Right forelimb (tissue), 1 donor: ENCODE measurements at places on chromosomes 1 and 21.
A peak's percentile ranks its signal among the peaks of the same experiment; 100 is the strongest.

DNA sequence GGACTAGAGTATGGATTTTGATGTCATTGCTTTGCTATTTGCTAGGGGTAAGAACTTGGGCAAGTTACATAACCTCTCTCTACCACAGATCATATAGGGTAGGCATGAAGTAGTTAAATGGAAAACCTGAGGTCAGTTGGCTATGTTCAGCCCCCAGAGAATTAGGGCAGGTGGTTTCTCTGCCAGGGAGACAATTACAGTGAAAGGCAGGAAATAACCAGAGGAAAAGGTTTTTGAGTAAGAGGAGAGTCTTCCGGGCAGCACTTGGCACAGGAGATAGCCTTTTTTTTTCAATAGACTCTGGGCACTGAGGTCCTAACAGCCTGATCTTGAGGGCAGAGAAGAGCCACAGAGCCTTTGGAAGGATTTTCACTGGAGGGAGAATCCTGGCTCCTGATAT lies 16.7 kb upstream of the SERBP1 start:
- no peak for DNase-seq

GRCh38 chr1:43529206-43529731 lies 1.4 kb upstream of the PTPRF start:
- peak; percentile 91 for DNase-seq

DNA sequence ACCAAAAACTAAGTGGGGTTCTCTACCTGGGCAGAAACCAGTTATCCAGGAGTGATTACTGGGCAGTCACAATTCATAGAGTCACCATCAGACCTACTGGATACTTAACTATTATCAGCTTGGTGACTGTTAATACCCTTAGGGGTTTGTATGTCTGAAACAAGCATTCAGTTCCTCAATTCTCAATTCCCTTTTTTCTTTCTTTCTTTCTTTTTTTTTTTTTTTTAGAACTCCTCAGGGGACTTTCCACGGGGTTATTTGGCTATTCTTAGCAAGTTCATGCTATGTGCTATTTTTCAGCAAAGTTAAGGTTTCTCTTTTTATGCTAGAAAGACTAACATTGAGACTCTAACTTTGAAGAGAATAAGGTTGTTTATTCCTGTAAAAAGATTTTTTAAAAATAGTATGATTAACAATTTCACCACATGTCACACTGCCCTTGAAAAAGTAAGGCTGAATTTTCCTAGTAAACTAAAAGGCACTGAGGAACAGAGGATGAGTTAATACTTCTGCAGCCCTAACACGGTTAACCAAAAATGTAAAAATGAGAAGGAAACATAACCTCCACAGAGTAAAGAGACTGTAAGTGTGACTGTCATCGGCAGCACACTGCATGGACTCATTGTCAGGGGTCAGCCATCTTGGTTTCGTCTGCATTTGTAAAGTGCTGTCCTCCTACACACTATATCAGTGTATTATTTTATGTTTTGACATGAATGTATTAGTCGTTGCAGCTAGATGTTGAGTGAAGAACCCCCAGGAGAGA lies 310.2 kb downstream of the NTNG1 start:
- DNase-seq: no peak

- no peak for DNase-seq
These were observed 378 bp downstream of the ANKRD65 start for GRCh38 chr1:1420654-1421141.

GRCh38 chr1:220997791-220998190 lies 118.5 kb downstream of the HLX start:
- no peak for DNase-seq

GRCh38 chr1:109479901-109480300 lies 3.8 kb upstream of the ATXN7L2 start:
- DNase-seq: peak; percentile 32

DNA sequence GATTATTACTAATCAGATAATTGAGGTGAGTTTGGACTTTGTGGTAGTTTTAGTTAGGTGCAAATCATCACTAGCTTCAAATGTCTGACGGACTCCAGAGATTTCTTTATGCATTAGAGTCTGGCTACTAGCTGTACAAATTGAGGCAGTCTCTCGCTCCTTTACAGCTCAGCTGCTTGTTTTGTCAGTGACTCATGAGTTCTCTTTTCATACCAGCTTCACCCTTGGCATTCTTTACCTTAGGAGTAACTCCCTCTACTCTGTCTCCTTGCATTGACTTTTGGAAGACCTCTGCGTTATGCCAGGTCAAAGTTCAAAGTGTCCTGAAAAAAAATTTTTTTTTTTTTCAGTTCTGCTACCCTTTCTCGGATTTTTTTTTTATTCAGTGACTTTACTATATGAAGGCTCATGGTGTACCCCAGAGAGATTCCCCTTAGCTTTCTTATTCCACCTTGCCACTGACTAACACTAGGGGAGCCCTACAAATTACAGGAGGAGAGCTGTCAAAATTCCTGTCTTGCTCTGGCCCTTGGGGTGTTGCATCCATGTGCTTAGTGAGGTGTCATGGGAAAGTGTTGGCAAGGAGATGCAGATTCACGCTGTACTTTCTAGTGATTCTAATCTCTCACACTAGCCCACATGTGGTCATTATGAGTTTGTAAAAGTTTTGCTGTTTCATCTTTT lies 576.6 kb downstream of the ADGRL2 start:
- no peak for DNase-seq

- DNase-seq: no peak
These were observed 38.8 kb downstream of the DDR2 start for GRCh38 chr1:162670928-162671663.

- no peak for DNase-seq
These were observed 86.4 kb upstream of the SSX2IP start for GRCh38 chr1:84776639-84777038.

DNA sequence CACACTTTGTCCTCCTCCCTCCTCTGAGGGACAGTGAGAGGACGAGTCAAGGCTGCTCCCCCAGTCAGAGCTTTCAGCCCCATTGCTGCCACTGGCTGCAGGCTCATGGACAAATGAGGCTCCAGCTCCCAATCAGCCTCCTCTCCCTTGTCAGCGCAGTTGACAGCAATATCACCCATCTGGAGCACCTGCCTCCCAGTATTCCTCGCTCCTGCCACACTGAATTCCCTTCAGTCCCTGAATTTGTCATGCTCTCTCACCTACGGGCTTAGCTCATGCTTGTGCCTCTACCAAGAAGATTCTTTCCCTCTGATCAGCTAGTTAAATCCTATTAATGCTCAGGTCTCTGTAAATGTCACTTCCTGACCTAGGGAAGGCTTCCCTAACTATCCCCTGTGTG lies 54.4 kb upstream of the SYT6 start:
- no peak for DNase-seq

GRCh38 chr1:162406811-162407210 lies 5.1 kb downstream of the SH2D1B start:
- no peak for DNase-seq

GRCh38 chr1:1004780-1005697 lies 5.1 kb upstream of the HES4 start:
- peak; percentile 60 for DNase-seq

DNA sequence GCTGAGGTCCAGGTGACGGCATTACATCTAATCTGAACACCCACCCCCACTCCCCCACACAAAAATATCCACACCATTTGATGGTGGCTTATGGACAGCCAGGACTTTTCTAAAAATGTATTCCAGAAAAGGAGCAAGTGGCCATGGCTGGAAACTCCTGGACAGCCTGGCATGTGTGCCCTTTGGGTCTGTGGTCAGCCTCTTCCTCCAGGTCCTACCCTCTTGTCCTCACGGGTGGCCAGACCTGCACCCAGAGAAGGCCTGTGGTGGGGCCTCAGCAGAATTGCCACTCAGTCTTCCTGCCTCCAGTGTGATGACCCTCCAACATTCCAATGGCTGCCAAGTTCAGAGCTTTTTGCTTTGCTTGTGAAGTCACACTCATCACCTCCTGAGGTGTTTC lies 600.6 kb downstream of the AJAP1 start:
- no peak for DNase-seq

- no peak for DNase-seq
These were observed 84.4 kb downstream of the HSF2BP start for GRCh38 chr21:43574741-43575472.

DNA sequence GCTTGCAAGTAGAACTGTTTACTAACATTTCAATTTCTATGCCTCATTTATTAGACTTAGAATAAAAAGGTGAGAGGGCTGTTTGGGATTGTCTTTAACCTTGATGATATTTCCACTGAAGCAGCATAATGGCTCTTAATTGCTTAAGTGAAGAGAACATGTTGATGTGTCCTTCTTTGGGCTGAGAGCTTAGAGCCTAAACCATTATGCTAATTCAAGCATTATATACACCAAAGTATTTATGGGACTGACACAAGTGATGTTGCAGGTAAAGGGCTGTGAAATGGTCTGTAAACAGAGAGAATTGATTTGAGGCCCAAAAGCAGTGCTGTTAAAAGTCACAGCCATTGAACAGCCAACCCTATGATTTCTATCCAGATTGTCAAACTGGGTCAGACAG lies 113.9 kb downstream of the ATG4C start:
- no peak for DNase-seq

DNA sequence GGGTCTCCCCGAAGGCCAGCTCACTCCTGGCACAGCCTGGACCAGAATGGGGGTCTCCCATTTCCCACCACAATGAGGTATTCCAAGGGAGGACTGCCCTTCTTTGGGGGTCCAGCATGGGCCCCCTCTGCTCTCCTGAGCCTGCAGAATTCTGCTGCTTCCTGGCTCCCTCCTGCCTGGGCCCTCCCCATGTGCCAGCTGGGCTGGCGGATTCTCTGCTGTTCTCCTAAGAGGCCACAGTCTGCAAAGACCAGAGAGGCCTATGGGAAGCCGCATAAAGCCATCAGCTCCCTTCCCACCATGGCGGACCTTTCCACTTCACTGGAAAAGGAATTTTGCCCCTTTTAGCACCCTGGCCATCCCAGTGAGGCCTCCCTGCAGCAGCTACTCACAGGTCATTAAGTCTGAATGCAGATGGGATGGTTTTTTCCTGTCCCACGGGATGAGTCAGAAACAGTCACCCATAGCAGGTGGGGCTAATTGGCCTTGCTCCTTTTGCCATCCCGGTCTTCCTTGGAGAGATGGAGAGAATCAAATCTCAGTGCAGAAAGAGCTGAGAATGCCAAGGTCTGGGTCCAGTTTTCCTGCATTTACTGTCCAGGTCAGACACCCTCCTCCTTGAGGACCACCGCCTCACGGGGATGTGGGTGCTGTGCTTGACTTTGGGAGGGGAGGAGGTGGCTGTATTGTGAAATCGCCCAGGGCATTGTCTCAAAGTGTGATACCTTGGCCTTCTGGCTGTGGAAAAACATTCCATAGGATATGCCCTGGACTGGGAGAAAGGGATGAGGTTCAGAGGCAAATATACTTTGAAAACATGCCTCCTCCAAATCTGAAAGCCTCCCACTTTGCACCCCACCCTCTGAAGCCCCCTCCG lies 23.2 kb downstream of the MYBPH start:
- DNase-seq: no peak

- no peak for DNase-seq
These were observed 49.1 kb upstream of the DMRTB1 start for GRCh38 chr1:53410100-53410541.

GRCh38 chr1:7893529-7894180 lies 40.8 kb upstream of the UTS2 start:
- DNase-seq: no peak

GRCh38 chr1:56993475-56993874 lies 27.7 kb upstream of the C8B start:
- DNase-seq: no peak

- no peak for DNase-seq
These were observed 1027.3 kb downstream of the KCNT2 start for GRCh38 chr1:195580988-195581387.

DNA sequence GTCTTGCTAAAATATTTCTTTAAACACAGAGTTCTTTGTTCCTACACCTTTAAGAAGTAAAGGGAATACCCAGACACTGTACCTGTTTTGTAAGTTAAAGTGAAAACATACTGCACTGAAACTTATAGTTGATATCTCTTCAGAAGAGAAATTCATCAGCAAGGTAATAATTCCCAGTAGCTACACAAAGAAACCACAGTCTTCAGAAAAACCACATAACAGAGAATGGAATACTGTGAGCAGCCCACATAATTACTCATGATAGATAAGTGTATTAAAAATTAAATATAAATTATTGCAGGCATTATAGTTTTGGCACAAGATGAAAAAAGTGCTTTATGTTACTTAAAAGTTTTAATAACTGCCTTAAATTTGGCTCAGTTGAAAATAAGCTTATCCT lies 276.6 kb downstream of the SETD4 start:
- DNase-seq: no peak

GRCh38 chr1:46012236-46012635 lies 120.2 kb downstream of the PIK3R3 start:
- no peak for DNase-seq

DNA sequence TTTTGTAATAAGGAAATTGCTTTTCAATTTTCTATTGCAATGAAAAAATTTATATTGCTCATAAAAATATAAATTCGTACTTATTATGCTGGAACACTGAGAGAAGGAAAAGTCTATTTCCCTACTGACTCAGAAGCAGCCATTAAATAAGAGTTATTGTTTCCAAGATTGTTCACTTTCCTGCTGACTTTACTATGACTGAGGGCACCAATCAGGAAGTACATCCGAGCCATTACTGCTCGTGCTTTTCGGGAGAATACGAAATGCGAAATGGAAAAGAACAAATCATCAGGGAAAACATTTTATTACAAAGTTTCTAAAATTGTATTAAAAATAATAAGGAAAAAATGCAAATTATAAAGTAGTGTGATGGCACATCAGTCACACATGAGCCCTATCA lies 204.8 kb downstream of the AKT3 start:
- no peak for DNase-seq

DNA sequence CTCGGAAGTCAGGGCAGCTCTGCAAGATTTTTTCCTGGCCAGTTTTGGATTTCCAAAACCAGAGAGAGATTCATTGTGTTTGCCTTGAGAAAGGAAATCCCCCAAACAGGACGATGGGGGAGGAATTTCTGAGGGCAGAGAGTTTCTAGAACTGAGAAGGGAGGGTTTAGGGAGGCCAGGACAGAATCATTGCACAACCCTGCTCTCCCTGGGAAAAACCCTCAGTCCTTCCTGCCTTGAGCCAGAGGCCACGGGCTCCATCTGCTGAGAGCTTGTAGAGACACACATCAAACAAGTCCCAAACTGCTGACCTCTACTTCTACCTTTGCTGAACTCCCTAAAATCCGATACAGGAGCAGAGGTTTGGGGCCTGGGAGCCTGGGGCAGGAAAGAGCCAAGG lies 99.7 kb downstream of the NMNAT2 start:
- peak; percentile 71 for DNase-seq

- no peak for DNase-seq
These were observed 83.5 kb downstream of the SYF2 start for GRCh38 chr1:25148673-25149300.

- no peak for DNase-seq
These were observed 22.7 kb downstream of the WDTC1 start for GRCh38 chr1:27257155-27257554.

DNA sequence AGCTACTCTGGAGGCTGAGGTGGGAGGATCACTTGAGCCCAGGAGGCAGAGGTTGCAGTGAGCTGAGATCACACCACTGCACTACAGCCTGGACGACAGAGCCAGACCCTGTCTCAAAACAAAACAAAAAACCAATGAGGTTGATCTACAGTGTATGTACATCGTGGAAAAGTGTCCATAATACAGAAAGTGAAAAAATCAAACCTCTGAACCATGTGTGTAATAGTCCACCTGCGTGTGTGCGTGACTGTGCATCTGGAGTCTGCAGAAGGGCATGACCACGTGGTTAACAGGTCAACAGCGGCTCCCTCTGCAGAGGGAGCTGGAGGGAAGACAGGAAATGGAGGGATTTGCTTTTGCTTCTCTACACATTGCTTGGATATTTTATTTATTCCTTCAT lies 32.4 kb upstream of the ENO1 start:
- no peak for DNase-seq
